Stomach (tissue), 19 donors: ENCODE measurements at places on chromosomes 4 and X. TPM values are rescaled to one million over a fixed set of nuclear protein-coding genes. Genes with fewer than 3 reads are reported as not detected.

Gene ZNF157
- 0.18 TPM for total RNA-seq

Gene TASL
- total RNA-seq, result 6.4 TPM

Gene GPRASP3
- 0.45 TPM for total RNA-seq

Gene ASB12
- total RNA-seq, result not detected

Gene EDA
- 1.6 TPM for total RNA-seq

GRCh38 chr4:127586922-127587571, 45.7 kb upstream of the INTU start:
- no peak for DNase-seq

GRCh38 chr4:82268826-82269193, 105.0 kb downstream of the HNRNPD start:
- DNase-seq, result no peak

DNA sequence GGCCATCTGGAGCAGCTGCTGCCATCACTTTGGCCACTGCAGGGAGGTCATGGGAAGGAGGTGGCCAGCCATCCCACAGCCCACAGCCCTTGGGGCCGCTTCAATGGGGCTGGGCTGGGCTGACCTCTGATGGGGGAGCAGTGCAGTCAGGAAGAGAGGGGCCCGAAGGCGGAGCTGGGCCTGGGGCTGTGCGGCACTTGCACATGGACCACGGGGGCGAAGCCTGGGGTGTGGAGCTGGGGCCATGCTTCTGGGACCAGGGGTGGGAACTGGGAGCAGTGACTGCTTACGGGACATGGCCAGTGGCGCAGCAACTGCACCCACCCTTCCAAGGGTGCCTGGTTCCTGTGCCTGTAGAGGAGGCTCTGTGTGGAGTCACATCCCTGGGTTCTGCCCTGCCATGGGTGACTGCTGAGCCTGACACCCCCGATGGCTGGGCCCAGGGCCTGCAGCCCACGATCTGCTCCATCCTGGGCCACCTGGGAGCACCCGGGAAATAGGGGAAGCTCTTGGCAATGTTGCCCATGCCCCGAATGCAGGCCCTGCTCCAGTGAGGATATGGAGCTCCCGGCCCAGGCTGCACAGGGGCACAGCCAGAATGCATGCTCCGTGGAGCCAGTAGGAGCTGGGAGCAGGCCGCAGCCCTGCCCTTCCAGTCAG, 22.4 kb upstream of the SULT1B1 start:
- no peak for DNase-seq

GRCh38 chr4:150769845-150770244, 187.9 kb downstream of the MAB21L2 start:
- DNase-seq, result no peak

DNA sequence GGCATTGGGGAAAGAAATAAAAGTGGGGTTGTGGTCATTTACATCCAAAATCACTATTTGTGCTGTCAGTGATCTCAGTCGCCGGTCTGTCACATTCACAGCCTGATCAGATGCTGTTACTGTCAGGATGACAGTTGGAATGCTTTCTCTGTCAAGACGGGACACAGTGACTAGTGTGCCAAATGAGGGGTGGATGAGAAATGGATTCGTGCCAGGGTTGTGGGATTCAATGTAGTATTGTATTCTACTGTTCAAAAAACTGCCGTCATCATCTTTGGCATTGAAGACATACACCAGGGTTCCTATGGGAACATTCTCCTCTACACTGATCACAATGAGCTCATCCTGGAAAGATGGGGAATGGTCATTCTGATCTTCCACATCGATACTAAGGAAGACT, 171.1 kb downstream of the DCHS2 start:
- no peak for DNase-seq

DNA sequence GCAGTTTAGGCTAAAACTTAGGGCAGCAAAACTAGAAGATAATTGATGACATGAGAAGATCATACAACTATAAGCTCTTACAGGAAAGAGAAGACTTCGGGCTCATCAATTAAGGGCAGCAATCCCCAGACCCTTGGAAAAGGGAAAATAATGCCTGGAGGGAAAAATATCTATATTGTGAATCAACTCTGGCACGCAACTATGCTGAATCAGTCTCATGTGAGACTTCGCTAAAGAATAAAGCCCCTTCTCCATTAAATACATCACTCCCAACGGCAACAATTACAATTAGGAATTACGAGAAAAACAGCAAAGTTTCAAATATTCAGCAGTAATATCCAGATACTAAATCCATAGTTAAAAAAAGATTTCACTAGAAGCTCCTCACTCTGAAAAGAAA, 2016.8 kb upstream of the IGFBP7 start:
- no peak for DNase-seq

GRCh38 chrX:22349116-22349515, 76.4 kb downstream of the CBLL2 start:
- no peak for DNase-seq
